Ecto neural progenitor cell (in vitro differentiated cells): ENCODE measurements at places on chromosomes 3 and 15.

DNA sequence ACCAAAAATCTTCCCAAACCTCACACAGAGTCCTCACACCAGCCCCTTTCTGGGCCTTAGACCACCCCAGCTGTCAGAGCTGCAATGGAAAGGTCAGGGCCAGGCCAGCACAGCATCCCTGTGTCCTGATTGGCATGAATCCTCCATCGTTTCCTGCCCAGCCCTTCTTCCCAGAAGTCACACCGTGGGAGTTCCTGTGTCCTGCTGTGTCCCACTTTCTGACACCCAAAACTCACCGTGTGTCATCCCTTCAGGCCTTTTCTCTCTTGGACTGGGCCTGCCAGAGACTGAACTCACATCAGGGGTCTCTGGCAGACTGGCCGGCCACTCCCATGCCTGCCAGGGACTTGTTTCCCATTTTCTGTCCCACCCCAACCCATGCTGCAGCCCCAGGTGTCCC is 32.5 kb upstream of the CHRNB4 start:
- DNase-seq: no peak

GRCh38 chr15:79339588-79340314 is 28.8 kb downstream of the TMED3 start:
- DNase-seq: no peak

DNA sequence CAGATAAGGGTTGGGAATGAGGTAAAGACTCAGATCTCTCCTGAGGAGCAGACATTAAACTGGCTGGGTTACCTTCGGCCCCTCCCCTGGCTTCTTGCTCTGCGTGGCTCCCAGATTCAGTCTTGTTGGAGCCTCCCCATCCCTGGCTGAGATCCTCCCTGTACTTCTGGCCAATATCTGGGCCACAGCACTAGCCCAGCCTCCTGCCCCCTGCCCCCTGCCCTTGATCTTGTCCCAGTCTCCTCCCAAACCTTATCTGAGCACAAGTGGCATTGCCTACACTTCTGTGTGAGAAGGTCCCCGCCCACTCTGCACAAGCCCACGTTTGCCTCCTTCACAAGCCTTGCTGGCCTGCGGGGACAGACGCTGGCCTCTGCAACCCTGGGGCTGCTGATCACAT is 16.8 kb downstream of the PLA2G4F start:
- no peak for DNase-seq

GRCh38 chr3:17967111-17967510 is 224.7 kb upstream of the TBC1D5 start:
- no peak for DNase-seq

DNA sequence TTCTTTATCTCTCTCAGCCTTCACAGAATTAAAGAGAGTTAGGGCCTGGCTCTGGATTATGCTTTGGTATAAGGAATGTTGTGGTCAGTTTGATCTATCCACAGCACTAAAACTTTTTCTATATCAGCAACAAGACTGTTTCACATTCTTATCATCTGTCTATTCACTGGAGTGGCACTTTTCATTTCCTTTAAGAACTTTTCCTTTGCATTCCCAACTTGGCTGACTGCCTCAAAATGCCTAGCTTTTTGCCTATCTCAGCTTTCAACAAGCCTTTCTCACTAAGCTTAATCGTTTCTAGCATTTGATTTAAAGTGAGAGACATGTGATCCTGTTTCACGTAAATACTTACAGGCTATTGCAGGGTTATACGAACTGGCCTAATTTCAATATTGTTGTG is 471.8 kb downstream of the GBE1 start:
- no peak for DNase-seq

DNA sequence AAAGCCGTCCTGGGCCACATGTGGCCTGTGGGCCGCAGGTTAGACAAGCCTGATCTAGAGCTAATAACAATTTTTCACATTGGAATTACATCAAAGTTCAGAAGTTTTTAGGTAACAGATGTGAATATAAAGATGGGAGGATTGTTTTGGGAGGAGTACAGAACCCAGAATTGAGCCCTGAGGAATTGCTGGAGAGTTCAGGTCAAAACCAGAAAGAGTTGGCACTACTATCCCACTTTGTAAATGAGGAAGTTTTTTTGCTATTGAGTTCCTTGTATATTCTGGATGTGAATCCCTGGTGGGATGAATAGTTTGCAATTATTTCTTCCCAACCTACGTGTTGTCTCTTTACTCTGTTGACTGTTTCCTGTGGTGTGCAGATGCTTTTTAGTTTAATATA is 109.5 kb upstream of the LIPC start:
- DNase-seq: no peak

DNA sequence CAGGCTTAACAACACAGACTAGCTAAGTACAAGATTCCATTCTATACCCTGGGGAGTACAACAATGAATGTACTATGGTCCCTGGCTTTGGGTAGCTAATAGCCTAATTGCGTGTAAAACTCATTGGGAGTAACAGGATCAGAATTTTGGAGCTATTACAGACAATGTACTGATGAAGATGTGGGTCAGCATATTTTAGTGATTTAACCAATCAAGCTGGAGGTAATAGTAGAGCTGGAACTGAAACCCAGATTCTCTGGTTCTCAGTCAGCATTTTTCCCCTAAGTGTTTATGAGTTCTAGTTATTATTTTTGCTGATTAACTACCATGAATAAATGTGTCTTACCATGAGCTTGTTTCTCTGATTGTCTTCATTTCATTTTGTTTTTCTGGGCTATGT is 578.7 kb downstream of the NLGN1 start:
- DNase-seq: no peak

DNA sequence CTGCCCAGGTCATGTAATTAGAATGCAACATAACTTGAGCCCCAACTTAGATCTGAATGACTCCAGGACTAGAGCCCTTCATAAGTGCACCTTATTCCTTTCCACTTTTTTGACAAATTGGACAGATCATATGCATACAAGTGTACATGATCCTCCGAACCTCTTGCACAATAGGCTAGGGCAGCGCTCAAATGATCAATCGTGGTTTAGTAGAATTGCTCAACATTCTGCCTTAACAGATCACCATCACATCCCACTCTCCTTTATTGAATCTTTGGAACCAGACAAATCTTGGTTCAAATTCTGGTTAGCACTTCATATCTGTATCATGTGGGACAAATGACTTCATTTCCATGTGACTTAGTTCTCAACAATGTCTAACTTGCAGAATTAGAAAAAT is 106.8 kb upstream of the CDIN1 start:
- no peak for DNase-seq

DNA sequence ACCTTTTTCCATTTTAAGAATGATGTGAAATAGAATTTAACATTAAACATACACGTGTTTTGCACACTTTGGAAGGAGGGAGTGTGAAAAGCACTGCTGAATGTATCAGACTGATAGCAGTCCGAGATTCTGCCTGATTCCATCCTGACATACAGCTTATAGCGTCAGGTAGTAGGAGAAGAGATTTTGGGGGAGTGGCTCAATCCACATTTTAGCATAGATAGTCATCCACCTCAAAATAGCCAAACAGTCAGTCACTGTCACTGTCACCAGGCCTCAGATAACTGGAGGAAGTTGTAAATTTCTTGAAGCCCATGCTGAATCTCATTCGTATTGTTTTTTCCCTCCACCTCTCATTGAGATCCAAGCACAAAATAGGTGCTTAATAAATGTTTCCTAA is 35.4 kb upstream of the ARHGEF26 start:
- DNase-seq: no peak

- no peak for DNase-seq
Observed at GRCh38 chr15:28986108-28986507, 100.3 kb downstream of the APBA2 start.

GRCh38 chr15:62060896-62061280 is 641 bp upstream of the VPS13C start:
- DNase-seq: no peak

DNA sequence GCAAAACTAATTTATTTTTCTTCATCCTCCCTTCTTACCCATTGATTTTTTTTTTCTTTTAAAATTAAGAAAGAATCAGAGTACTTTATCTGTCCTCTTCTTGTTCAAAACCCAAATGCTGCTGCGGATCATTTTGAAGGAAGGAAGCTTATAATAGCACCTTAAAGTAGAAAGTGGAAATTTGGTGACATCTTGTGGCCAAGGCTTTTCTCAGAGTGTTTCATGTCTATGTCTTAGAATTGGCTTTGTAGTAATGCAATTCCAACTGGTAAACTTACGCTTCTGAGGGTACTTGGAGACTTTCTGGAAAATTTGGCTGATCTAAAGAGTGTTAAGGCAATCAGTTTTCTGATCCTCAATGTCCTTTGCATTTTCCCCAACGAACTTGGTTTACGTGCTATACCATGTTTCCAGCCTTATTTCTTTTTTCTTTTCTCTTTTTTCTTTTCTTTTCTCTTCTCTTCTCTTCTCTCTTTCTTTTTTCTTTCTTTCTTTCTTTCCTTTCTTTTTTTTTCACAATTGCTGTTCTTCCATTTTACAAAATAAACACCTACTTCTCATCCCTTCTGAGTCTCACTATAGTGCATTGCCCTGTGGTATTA is 30.7 kb downstream of the C3orf38 start:
- no peak for DNase-seq

DNA sequence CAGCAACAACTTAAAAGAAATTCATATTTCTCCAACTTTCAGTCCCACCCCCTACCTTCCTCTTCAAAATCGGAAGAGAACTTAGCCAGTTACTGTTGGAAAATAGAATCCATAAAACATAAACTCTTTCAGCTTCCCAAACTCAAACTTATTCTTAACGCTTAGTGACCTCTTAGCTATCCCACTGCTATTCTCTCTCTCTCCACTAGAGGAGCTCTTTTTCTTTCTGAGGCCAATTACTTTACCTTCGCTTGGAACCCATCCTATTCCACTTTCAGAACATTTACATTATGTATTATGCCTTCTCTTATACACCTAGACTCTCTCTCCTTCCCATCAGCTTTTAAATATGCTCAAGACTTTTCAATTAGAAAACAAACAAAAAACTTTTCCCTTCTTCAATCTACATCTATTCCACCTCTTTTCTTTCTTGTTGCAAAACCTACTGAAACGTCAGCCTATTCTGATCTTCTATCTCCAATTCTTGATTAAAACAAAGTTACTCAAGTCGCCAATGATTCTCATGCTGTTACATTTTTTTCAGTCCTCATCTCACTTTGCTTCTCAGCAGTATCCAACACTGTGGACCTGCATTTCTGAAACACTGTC is 13.4 kb upstream of the GHSR start:
- DNase-seq: no peak

DNA sequence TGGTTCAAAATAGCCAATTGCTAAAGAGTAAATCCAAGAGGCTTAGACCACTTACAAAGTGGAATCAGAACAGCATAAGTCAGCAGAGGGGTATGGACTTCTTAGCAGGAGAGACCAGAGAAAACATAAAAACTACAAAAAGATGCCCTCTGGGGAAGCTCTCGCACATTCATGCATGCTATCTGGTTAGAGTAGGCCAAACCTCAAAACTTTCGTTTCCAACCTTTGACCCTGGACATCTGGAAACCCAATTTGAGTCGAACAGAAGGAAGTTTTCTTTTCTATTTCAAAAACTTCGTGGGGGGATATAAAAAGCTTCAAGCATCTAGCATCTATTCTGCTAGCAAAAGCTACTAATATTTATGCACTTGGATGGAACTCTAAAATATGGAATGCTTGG is 523.9 kb upstream of the AGTR1 start:
- DNase-seq: no peak
